Fibroblast of skin of left biceps (primary cell): ENCODE measurements at places on chromosomes 5 and 9.

- DNase-seq, result no peak
Observed at GRCh38 chr5:93588352-93589151, 5.5 kb downstream of the NR2F1 start.

GRCh38 chr5:132466433-132467286 lies 23.9 kb downstream of the IRF1 start:
- DNase-seq, result no peak

GRCh38 chr9:69380811-69381210 lies 55.8 kb downstream of the ENTREP1 start:
- no peak for DNase-seq

GRCh38 chr5:107306594-107306993 lies 364.1 kb downstream of the EFNA5 start:
- DNase-seq, result no peak

GRCh38 chr9:76630916-76631315 lies 133.3 kb upstream of the PCA3 start:
- DNase-seq, result no peak

GRCh38 chr5:91016954-91017700 lies 366.0 kb downstream of the ARRDC3 start:
- no peak for DNase-seq

GRCh38 chr5:32138839-32139493 lies 35.2 kb downstream of the GOLPH3 start:
- no peak for DNase-seq

DNA sequence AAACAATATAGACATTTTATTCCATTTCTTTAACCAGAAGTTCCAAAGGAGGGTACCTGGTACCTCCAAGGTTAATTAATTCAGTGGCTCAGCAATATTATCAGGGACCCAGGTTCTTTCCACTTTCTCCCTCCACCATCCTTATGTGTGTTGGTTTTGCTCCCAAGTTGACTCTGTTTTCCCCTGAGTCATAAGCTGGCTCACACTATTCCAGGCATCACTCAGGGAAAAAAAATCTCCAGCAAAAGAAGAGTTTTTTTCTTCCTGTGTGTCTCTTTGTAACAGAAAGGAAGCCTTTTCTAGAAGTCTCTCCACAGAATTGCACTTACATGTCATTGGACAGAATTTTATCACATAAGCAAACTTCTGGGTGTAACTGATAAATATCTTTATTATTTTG lies 31.2 kb upstream of the GALNT10 start:
- no peak for DNase-seq

DNA sequence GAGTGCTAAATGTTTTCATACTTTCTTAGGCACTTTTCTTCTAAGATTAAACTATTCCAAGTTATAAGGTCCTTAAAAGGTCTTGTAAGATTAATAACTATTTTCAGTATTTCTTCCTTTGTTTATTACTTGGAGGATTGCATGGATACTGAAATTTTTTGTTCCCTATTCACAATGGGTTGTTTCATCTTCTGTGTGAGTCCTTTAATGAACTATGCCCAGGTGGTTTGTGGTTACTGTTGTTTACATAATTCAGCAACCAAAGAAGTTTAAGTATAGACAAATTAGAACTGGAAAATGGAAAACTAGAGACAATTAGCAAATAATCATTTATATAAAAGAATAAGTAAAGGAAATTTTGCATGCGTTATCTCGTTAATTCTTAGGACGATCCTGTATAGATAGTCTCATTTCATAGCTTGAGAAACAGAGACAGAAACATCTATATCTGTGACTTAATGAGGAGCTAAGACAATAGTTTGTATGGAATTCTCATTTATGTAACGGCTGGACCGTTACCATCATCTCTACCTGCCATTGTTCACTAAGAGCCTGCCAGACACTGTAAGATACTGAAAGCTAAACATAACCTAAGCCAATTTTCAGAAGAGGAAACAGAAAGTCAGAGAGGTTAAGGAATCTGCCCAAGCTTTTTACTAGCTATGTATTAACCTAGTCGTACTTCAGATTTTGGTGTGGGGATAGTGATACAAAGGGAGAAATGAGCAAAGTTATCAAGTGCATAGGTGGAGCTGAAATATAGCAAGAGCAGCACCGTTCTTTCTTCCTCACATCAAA lies 148.2 kb downstream of the PAM start:
- no peak for DNase-seq

DNA sequence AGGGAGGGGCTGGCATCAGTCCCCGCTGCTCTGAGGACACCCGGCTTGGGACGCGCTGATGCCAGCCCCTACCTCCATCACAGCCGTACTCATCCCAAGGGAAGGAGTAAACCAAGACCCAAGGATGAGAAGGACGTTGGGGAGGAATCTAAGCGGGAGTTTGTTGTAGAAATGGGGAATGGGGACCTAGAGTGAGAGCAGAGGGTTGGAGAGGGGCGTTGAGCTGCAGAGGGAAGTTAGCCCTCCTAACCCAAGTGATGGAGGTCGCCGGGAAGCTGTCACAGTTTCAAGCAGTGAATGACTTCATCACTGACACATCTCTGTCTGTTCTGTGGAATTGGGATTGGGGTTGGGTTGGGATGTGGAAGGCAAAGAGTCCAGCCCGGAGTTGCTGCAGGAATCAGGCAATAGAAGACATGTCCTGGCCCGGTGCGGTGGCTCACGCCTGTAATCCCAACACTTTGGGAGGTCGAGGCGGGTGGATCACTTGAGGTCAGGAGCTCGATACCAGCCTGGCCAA lies 759 bp upstream of the SUSD1 start:
- DNase-seq, result no peak
